ENCODE measurements at places on chromosomes 11 and 22.

- DNase-seq: no peak
Observed at GRCh38 chr11:10351435-10351764, 46.5 kb downstream of the ADM start.

DNA sequence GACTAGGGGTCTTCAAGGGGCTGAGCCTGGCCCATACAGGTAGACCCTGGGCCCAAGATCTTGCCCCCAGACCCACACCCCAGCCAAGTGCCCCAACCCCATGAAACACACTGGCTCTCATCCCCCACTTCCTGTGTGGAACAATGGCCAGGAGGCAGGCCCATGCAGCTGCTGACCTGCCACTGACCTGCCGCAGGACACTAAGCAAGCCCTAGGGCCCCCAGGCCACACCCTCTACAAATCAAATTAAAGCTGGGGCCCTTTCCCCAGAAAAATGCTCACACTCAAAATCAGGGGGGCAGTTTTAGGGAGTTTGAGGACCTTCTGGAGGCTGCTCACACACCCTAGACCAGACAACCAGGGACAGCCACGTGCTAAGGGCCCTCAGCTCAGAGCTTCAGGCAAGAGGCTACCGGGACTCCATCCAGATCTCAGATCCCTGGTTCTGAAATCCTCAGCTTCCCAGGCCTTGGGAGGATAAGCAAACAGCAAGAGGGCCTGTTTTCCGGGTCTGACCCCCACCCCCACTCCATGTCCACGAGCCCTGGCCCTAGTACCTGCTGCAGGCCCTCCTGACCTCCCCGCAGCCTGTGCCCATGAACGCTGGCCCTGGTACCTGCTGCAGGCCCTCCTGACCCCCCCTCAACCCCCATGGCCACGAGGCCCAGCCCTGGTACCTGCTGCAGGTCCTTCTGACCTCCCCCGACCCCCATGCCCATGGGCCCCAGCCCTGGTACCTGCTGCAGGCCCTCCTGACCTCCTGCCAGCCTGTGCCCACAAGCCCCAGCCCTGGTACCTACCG is 10.0 kb downstream of the CARD10 start:
- no peak for DNase-seq

GRCh38 chr11:134731213-134731961 is 319.3 kb upstream of the B3GAT1 start:
- no peak for DNase-seq

DNA sequence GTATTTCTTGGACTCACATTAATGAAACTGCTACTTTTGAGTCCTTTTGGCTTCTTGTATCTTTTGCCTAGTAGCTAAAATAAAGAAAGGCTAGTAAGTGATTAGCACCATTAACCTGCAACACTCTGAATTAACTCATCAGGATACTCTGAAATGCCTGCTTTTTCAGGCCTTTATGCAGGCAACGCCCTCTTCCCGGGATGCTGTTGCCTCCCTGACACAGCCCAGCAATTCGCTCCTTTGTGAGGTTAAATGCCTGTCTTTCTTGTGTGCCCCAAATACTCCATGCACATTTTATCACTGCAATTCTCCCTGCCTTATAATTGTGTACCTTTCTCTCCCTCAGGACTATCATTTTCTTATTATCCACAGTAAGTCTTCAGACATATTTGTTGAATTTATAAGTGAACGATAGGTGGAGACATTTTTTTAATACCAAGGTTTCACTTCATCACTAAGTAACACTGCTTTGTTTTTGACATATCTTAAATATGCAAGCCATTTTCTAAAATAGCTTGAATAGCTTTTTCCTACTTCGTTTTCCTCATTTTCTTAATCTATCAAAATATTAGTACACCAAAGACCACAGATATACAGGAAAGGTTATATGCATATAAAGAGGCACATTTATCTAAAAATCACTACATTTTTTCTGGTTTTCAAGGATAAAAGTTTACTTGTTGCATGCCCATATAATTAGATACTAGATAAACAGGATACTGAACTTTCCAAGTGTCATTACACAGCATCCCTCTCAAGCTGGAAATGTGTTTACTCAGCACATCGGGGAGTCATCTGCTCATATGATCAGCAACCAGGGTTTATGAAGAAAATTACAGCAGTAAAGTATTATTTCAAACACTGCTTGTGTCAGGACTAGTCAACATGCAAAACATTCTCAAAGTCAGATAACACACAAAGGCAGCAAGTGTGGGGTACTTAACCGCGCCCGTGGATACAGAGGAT is 48.5 kb upstream of the DDI1 start:
- no peak for DNase-seq

DNA sequence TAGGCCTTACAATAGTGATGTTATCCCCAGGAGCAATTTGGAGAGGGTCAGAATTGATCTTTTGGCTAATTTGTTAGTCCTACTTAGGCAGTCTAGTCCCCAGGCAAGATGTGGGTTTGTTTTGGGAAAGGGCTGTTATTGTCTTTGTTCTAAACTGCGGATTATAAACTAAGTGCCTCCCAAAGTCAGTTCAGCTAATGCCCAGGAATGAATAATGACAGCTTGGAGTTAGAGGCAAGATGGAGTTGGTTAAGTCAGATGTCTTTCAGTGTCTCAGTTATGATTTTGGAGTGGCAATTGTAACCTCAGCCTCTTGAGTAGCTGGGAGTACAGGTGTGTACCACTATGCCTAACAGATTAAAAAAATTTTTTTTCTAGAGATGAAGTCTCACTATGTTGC is 7.3 kb upstream of the CLNS1A start:
- no peak for DNase-seq

- no peak for DNase-seq
Observed at GRCh38 chr11:71349627-71350026, 97.2 kb upstream of the SHANK2 start.

GRCh38 chr11:128552783-128553661 is 34.3 kb downstream of the ETS1 start:
- no peak for DNase-seq

- DNase-seq: no peak
Observed at GRCh38 chr11:8310743-8311298, 47.1 kb upstream of the LMO1 start.

- DNase-seq: no peak
Observed at GRCh38 chr22:41405588-41405987, 23.8 kb downstream of the TEF start.

DNA sequence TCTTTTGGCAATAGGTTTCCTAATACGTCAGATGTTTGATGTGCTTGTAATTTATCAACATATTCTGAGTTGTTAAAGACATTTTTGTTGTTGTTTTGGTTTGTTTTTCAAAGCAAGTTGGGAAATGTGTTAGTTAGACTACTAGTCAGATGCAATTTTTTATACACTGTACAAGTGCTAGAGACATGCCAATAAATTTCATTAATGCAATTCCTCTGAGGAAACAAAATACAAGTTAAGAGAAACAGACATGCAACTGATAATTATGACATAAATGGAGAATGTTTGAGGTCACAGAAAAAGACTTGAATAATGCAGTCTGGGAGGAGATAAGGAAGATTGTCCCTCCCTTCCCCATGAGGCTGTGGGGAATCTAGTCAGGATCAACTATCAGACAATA is 5.9 kb downstream of the OR51T1 start:
- no peak for DNase-seq

- no peak for DNase-seq
Observed at GRCh38 chr11:17770917-17771316, 36.3 kb downstream of the KCNC1 start.

- no peak for DNase-seq
Observed at GRCh38 chr11:37449146-37449545, 851.1 kb upstream of the RAG2 start.

GRCh38 chr11:125154378-125155099 is 10.0 kb upstream of the PKNOX2 start:
- no peak for DNase-seq

DNA sequence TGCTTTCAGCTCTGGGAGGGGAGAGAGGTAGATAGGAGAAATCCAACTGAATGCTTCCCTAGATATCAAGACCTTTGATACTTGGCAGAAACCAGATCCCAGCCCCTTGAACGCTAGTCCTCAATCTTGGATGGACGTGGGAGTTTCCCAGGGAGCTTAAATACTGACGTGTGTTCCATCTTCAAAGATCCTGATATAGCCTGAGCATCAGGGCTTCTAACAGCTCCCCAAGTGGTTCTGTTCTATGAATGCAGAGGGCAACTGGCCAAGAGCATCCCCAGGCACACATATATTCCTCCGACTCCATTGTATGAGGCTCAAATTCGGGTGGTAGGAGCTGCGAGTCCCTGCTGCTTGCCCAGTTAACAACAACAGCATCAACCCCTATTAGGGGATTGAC is 8.7 kb upstream of the ACCS start:
- no peak for DNase-seq

GRCh38 chr11:86464509-86465221 is 90.0 kb downstream of the CCDC81 start:
- DNase-seq: no peak

- no peak for DNase-seq
Observed at GRCh38 chr11:7889985-7890384, 41.1 kb downstream of the OR10A6 start.

DNA sequence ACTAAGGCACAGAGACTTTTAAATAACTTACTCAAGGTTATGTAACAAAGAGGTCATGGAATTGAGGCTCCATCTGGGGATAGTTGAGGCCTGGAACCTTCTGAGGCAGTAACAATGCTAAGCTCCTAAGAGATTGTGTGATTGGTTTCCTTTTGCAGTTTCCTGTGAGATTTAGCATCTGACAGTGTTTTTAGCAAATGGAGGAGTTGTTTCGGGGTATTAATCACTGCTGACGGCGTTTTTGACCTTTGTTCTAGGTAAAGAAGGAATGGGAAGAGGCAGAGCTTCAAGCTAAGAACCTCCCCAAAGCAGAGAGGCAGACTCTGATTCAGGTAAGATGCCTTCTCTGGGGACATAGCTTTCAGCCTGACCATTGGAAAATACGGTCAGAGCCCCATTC is 32.1 kb upstream of the ST14 start:
- no peak for DNase-seq

All from activated T-helper 1 cell treated with anti-CD3 and anti-CD28 coated beads, Interleukin-2, amount 50 U/mL, for 16 hours (primary cell).